ENCODE measurements at places on chromosomes 4 and X.

- DNase-seq, result no peak
Observed at GRCh38 chr4:40233227-40233626, 36.4 kb downstream of the RHOH start.

DNA sequence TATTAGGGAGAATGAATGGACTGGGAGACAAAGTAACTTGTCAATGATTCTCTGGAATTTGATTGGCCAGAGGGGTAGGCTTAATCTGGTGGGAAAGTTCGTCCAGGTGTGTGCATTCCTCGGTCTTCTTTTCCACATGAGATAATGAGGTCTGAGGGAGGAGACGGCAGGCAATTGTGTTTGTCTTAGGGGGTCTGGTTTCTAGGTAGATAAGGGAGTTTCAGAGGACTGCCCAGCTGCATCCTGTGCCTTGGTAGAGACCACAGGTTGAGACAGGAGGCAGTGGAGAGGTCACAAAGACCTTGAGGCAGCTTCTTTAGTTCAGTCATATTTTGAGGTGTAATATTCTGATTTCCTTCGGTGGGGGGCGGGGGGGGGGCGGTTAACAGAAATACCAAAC is 4.3 kb downstream of the MGST2 start:
- no peak for DNase-seq

GRCh38 chrX:34875204-34875603 is 67.4 kb upstream of the FAM47B start:
- no peak for DNase-seq

DNA sequence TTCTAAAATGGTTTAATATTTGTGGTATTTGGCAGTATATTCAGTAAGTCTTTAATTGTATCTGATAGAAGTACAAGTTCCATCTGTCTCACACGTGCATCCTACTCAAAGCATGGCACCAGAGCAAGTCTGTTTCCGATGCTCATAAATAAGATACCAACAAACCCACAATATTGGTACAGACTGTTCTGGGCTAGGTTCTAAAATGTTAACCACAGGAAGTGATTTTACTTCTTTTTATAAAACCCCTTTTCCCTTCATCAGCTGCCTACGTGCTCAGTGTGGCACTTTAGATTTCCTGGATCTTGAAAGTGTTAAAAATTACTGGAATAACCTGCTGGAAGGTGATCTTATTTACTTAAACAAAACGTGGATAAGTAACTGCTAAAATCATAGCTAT is 165.1 kb downstream of the CFAP299 start:
- DNase-seq, result no peak

- DNase-seq, result no peak
Observed at GRCh38 chrX:20431486-20431885, 164.8 kb upstream of the RPS6KA3 start.

DNA sequence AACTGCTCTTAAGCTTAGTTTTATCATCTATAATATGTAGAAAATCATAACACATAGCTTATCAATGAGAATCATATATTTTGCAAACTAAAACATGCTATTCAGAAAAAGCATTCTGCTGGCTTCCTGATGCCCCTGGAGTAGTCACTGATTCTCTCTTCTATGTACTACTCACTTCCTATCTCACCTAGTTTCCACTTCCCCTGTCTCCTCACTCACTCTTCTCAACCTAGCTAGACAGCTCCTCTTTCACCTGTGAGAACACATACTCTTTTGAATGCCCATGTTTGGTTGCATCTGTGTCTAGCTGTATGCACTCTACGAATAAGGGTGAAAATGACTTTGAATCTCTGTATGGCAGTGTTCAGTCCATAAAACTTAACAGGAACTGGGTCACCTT is 9.3 kb downstream of the TMEM144 start:
- no peak for DNase-seq

All from eye (tissue), 1 donor.